Purkinje cell (primary cell): ENCODE measurements at places on chromosomes 7 and 10. TPM values are rescaled to one million over a fixed set of nuclear protein-coding genes. Genes with fewer than 3 reads are reported as not detected.

VSIR gene
- not detected in 2 replicates for polyA plus RNA-seq

LOXL4 gene
- polyA plus RNA-seq, result not detected in 2 replicates

CTAGE8 gene
- polyA plus RNA-seq, result not detected in 2 replicates

CLCN1 gene
- not detected in 2 replicates for polyA plus RNA-seq

UNCX gene
- polyA plus RNA-seq, result 0.12 TPM in 1 of 2 replicates, not detected in the other

TRIM50 gene
- polyA plus RNA-seq, result not detected in 2 replicates

LIPN gene
- polyA plus RNA-seq, result not detected in 2 replicates

GIMAP5 gene
- polyA plus RNA-seq, result 1.3 TPM in 1 of 2 replicates, not detected in the other

ACHE gene
- polyA plus RNA-seq, result 0.73 and 1.6 TPM in 2 replicates

ADRB1 gene
- polyA plus RNA-seq, result 0.91 and 2.9 TPM in 2 replicates

PUS7 gene
- 3.7 and 6.6 TPM in 2 replicates for polyA plus RNA-seq

CASP7 gene
- 0.10 and 1.7 TPM in 2 replicates for polyA plus RNA-seq

RET gene
- 28.6 and 48.5 TPM in 2 replicates for polyA plus RNA-seq
